ENCODE measurements at places on chromosomes 1 and 21. TPM values are rescaled to one million over a fixed set of nuclear protein-coding genes. Genes with fewer than 3 reads are reported as not detected.

Gene SERINC2
- total RNA-seq = 27.8 TPM

Gene VANGL2
- 1.4 TPM for total RNA-seq

Gene NTRK1
- 0.17 TPM for total RNA-seq

GRCh38 chr1:72896256-72896655 lies 613.9 kb upstream of the NEGR1 start:
- no peak for DNase-seq

DNA sequence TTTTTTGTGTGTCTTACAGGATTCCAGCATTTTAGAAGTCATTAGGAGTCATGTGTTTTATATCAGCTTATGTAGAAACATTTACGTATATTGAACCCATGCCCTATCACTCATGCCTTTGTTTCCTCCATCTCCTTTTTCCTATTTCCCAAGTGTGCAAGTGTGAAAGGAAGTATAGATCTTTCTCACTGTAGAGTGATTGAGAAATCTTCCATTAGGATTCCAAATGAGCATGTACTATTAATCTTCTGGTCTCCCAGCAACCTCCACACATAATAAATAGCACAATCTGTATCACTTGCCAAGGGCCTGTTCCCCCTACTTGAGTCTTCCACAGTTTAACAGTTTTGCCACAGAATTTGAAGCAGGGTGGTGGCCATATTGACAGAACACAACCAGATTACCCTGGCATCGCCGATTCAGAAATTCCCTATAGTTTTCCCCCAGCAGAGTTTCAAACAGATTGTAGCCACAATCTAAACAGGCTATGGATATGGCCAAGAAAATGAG lies 1052.8 kb downstream of the TTLL7 start:
- DNase-seq = no peak

GRCh38 chr21:35622612-35623011 lies 437.7 kb downstream of the SETD4 start:
- DNase-seq = no peak

DNA sequence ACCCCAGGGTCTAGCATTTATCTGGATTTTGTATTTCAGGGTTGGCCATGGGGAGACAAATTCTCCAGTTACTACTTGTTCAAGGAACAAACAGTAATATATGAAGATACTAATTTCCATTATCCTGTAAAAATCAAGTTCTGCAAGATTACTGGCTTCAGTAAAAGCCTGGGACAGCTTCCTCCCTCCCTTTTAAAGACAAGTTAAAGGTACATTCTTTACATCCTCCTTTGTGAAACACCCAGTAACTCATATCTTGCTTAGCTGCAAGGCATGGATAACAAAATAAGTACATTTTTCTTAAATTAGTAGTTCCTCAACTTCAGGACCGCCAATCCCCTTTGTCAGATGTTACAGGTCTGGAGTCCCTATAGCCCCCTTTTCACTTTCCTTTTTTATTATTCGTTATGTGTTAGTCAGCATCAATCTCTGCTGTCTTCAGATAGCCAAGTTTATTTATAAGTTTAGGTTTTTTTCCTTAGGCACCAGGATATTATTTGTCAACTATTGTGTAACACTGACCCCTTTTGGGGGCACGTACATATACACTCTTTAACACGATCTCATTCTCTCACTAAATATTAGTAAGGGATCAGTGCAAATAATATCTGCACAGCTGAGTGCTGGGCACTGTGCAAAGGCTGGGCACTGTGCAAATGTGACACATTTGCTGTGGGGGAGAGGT lies 9.8 kb downstream of the ERRFI1 start:
- DNase-seq = no peak

GRCh38 chr1:110477445-110477957 lies 26.6 kb downstream of the PROK1 start:
- DNase-seq = no peak

DNA sequence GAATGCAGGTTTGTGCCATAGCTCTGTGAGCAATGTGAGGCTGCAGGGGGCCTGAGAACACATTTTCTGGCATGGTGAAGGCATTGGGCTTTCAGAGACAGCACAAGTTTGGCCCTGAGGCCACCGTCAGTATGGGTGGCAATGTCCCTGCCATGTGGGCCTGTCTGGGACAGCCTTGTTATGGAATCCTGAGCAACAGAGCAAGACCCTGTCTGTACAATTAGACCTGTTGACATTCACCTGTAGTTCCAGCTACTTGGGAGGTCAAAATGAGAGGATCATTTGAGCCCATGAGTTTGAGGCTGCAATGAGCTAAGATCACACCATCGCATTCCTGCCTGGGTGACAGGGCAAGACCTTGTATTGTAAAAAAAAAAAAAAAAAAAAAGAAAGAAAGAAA lies 35.6 kb downstream of the PRDM15 start:
- DNase-seq = no peak

- DNase-seq = no peak
Observed at GRCh38 chr1:156860113-156860627, 495 bp upstream of the NTRK1 start.

DNA sequence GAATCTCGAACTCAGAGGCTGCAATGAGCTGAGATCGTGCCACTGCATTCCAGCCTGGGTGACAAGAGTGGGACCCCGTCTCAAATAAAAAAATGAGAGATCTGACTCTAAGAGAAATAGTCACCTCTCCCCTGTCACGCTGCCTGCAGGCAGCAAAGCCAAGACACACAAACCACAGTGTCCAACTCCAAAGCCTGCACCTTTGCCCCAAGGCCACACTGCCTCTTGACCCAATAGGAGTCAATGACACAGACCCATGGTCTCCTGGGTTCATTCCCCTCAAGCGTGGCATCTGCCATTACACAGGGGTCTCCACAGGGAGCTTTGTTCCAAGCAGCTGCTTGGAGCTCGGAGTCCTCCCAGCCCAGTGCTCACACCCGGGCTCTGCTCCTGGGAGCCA lies 46.3 kb downstream of the SLC9A1 start:
- no peak for DNase-seq

DNA sequence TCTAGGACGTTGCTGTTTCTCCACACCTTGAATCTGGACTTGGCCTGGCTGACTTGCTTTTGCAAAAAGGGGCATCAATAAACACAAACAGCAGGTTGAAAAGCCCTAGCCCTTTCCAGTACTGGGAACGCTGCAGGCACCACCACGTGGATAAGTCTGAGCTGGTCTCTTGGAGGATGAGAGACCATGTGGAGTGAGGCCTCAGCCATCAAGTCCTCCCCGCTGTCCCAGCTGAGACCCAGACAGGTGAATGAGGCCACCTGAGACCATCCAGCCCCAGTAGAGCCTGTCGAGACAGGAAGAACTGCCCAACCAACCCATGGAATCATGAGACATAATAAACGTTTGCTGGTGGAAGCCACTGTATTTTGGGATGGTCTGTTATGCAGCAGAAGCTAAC lies 688.7 kb downstream of the PTPRU start:
- no peak for DNase-seq

- DNase-seq = no peak
Observed at GRCh38 chr1:229407206-229408026, 26.5 kb downstream of the ACTA1 start.

- DNase-seq = no peak
Observed at GRCh38 chr1:106268070-106268469, 788.4 kb upstream of the PRMT6 start.

GRCh38 chr21:32599526-32599925 lies 12.7 kb downstream of the CFAP298 start:
- DNase-seq = no peak

DNA sequence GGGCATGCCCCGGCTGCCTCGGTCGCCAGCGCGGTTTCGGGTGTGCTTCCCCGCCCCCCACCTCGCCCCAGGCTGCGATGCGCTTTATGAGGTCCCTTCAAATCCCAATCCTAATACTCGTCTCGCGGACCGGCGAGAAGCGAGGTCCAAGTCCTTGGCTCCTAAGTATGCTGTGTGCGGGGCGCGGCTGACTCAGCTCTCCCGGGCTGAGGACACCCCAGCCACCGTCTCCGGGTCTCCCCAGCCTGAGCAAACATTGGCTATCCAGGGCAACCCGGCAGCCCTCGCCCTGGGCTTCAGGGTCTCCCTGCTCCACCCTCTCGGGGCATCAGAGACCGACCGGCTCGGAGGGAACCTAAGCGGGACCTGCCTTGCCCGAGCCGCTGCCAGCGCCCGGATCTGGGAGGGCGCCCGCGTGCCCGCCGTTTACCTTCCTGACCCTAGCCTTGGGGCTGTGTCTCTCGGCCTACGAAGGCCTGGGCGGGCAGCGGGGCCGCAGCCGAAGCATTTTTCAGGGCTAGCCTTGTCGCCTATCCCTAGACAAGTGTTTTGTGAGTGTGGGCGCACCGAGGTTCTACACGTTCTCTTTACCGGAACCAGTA lies 1.2 kb downstream of the ITPKB start:
- DNase-seq = peak; percentile 53

GRCh38 chr1:184911103-184911745 lies 63.1 kb downstream of the NIBAN1 start:
- DNase-seq = no peak

- DNase-seq = no peak
Observed at GRCh38 chr1:97803026-97803425, 117.8 kb downstream of the DPYD start.

Measured in liver (tissue), 10 donors.